ENCODE measurements at places on chromosomes 2 and 18. TPM values are rescaled to one million over a fixed set of nuclear protein-coding genes. Genes with fewer than 3 reads are reported as not detected.

Gene UGT1A8
- not detected for total RNA-seq

Gene FIGN
- total RNA-seq: 2.7 TPM

DNA sequence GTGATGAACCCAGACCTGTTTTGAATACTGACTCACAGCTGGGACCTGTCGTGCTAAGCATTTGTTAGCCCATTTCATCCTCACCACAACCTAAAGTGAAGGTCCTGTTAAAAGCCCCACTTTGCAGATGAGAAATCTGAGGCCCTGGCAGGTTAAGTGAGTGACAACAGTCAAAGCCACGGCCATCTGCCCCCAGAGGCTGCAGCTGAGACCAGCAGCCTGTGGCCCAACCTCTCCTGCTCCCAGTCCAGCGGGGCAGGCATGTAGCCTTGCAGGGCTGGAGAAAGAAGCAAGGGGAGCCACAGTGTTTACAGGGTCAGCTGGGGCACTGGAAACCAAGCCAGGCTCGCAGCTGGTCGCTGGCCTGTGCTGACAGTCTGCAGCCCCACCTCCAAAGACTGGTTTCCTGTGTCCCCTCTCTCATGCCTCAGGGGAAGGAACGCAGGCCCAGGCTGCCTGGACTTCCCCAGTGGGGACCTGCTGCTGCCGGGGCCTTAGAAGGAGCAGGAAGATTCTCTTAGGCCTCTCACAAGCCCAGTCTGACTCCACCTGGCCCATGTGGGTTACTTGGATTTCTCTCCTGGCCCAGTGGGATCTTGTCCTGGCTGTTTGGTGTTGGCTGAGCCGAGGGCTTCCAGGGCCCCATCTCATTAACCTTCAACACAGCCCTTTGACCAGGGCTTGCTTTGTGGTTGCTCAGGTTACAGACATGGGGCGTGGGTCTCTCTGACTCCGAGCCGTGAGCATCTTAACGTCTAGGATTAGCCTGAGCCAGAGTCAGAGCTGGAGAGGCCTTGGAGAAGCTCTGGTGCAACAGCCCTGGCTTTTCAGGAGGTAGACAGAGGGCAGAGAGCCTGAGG is 1.7 kb downstream of the INPP5D start:
- DNase-seq: no peak

GRCh38 chr18:48833701-48834412 is 116.9 kb downstream of the SMAD7 start:
- no peak for DNase-seq

- no peak for DNase-seq
Observed at GRCh38 chr2:233460726-233461441, 105.7 kb downstream of the USP40 start.

- DNase-seq: no peak
Observed at GRCh38 chr2:54049365-54049764, 66.0 kb upstream of the ACYP2 start.

DNA sequence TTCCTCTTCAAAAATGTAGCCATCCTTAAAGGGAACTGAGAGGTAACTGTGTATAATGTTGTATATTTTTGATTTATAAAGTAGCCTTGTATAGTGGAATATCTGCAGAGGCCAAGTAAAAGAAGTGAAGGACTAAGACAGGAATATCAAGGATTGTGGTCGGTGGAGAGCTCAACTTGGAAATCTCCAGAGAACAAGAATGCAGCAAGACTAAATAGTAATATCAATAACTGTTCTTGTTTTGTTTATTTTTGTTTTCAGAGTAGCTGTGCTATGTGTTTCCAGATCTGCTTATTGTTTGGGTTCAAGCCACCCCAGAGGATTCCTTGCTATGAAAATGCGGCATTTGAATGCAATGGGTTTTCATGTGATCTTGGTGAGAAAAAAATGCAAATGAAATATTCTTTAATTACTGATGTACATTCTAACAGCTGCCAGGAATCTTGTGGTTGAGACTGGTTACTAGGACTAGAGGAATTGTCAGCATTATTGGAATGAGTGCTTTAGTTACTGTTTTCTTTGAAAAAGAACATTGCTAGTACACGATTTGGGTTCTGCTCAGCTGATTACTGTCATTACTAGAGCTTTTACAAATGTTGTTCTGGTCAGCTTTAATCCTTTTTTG is 25.0 kb downstream of the FASTKD2 start:
- DNase-seq: no peak

Gene TXNDC2
- total RNA-seq: not detected

Gene NCKAP5
- 33.3 TPM for total RNA-seq

Gene ZDBF2
- total RNA-seq: 8.2 TPM

GRCh38 chr2:148317598-148317997 is 296.7 kb downstream of the MBD5 start:
- no peak for DNase-seq

Gene ANKRD29
- total RNA-seq: 6.1 TPM

Gene MEIS1
- total RNA-seq: 28.4 TPM

DNA sequence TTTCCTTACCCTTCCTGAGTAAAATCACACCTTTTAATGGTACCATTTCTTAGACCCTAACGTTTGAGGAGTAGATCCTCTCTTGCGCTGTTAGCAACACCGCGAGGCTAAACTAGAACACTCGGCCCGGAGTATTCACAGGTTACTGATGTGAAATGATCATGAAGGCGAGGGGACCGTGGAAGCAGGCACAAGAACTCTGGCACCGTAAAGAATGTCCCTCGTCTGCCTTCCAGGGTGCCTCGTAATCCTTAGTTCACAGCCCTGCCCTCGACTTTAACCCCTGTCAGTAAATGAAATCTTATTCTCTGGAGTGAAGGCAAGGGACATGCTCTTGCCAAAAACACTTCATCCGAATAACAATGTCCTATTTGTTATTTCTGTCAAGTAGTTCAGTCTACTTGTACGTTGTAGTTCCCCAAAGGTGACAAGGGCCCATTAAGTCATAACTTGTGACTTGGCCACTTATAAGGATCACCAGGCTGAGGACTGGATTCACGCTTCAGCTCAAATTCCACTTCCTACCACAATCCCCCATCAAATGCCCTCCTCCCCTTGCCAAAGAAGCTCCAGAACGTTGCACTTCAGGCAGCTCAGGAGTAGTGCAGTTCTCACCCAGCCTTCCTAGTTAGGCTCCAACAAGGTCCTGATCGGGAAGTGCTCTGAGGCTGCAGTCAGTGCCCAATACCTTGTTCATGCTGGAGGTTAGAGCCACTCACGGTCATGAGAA is 43.3 kb upstream of the ITM2C start:
- DNase-seq: no peak

Gene PKDCC
- total RNA-seq: 48.9 TPM
